ENCODE measurements at places on chromosomes 5 and 9.

DNA sequence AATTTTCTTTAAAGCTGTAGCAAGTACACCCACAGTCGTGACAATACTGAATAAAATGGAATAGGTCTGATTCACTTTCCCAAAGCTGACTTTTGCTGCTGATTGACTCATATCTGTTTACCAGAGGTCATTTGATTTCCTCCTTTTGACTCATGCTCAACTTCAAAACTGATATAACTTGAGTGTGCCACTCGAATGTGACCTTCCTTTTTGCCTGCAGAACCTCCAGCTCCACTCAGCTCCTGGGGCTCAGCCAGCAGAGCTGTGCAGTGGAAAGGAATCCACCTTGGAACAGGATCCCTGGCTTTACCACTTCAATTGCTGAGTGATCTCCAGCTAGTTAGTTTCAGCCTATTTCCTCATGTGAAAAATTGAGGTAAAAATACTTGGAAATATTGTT is 84.1 kb downstream of the FEM1C start:
- no peak for DNase-seq

GRCh38 chr9:120528327-120528726 is 51.6 kb downstream of the CDK5RAP2 start:
- no peak for DNase-seq

- DNase-seq: no peak
These were observed 1258.0 kb upstream of the CDH9 start for GRCh38 chr5:28296254-28297013.

DNA sequence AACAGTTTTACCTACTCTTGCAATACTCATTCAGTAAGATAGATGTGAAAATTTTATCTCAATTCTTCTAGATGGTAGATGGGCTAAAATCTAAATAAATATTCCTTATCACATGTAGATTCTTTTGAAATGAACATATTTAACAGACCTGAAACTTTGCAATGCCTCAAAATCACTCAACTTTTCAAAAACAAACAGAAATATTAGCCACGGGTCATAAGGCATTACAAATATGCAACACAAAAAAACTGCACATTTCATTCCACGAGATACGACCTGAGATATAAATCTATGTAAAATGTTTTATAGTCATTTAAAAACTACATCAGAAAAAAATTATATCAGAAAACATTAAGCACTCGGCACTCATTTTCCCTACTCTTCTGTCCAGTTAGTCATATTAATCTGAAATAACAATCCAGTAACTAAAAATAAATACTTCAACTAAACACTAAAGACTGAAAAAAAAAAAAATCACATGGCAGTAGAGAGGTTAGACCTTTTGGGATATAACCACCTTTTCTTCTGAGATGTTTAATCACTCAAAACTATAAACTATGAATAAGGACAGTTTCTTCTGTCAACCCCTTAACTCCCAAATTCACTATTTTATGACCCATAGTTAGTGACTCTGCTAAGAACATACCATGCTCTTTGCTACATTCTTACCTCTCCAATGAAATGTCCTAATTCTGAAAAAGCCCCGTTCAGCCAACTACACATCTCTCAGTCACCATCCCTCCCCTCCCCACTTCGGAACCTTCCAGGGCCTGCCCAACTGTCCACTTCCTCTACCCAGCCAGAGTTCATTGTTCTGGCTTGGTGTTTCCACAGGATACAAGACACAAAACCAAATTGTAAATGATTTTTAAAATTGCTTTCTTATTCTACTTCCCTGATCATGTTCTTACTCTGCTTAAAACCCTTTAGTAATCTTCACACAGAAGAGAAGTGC is 6.4 kb downstream of the HOMER1 start:
- DNase-seq: no peak

- no peak for DNase-seq
These were observed 74.8 kb downstream of the GALNT10 start for GRCh38 chr5:154265197-154265773.

GRCh38 chr9:134854541-134854981 is 26.0 kb upstream of the FCN2 start:
- DNase-seq: no peak

DNA sequence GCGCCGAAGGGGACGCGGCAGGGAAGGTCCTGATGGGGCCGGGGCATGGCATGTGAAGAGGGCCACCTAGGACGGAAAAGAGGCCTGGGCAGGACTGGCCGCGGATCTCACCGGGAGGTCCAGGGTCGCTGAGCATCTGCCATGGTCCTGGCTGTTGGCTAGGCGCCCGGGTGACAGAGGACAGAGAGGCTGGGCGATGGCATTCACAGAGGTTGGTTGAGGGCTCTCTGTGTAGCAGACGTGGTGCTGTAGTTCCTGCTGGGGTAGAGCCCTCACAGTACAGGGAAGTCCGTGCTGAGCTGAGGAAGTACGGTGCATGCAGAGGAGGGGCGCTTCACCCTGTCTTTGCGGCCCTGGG is 427 bp downstream of the PCYOX1L start:
- no peak for DNase-seq

- no peak for DNase-seq
These were observed 1786.4 kb upstream of the WWC1 start for GRCh38 chr5:166505067-166505466.

DNA sequence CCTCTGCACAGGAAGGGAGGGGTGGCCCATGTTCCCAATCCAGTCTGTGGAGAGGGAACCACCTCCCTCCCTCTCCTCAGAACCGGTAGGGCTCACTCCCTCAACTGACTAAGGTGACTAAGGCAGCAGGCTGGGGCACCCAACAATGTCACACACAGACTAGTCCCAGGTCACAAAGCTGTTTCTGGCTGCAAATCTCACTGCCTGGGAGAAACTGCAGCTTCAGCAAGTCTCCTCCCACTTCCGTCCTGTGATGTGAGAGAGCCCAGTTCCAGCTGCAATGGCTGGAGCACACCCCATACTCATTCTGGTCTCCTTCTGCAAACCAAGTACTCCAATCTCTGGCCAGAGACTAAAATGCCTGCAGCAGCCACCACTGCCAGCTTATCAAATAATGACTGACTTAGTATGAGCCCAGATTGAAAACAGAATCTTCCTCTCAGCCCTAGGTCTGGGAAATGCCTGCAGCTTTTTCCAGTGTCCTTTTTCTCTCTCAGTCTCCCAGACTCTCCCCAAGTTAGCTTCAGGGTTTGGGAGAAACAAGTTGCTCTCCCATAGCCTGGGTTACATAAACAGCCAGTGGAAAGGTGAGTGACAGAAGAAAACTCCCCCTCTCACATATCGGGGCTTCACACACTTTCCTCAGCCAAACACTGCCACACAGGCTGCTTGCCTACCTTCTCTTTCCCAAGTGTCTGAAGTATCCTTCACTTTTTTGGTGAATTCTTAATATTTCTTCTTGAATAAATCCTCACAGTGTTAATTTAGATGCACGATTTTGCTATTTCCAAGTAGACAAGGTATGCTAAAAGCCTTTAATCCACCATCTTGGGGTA is 247.4 kb upstream of the RASA1 start:
- no peak for DNase-seq

All from cortex of kidney (tissue), 1 donor.